ENCODE measurements at places on chromosomes 2 and 18.
A peak's percentile ranks its signal among the peaks of the same experiment; 100 is the strongest.

DNA sequence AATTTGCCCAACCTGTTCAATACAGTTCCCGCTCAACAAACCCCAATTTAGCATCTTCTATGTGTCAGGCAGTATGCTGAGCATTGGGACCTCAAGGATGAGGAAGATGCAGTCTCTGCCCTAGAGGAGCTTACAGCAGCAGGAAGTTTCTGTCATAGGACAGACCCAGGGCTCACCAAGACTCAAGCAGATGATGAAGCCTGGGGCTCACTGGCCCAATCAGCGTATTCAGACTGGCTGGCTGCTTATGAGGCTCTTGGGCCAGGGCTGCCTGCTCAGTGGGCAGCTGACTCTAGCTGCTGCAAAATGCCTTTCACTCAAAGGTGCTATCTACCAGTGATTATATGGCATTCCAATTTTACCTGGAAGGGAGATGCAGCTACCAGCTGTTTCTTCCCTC lies 2.1 kb downstream of the FAM178B start:
- DNase-seq: no peak

DNA sequence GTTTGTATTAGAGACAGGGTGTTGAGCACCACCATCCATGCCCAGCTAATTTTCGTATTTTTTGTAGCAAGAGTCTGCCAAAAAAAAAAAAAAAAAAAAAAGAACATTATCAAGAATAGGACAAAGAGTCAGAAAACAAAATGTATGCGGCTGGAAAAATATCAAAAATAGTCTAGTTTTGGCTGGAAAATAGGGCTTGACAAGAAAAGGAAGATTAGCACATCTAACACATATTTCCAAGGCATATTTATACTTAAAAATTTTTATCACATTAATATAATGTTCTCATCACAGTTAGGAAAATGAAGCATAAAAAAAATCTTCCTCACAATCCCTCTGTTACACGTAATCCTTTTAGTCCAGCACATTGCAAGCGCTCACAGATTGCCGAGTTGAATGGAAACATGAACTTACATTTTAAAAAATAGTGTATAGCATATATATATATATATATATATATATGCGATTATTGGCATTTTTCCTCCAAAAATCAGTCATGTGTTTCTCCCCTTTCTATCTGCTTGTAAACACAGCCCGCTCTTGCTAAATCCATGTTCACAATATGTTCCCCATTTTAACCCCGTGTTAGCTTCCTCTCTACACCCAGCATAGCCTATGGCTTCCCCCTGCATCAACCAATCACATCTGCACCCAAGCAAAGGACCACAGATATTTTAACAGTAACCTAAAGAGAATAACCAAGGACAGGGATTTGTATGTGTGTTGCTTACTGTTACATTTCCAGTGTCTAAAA lies 183.0 kb downstream of the AFF3 start:
- DNase-seq: no peak

- no peak for DNase-seq
These were observed 254.5 kb downstream of the DSEL start for GRCh38 chr18:67261931-67262552.

DNA sequence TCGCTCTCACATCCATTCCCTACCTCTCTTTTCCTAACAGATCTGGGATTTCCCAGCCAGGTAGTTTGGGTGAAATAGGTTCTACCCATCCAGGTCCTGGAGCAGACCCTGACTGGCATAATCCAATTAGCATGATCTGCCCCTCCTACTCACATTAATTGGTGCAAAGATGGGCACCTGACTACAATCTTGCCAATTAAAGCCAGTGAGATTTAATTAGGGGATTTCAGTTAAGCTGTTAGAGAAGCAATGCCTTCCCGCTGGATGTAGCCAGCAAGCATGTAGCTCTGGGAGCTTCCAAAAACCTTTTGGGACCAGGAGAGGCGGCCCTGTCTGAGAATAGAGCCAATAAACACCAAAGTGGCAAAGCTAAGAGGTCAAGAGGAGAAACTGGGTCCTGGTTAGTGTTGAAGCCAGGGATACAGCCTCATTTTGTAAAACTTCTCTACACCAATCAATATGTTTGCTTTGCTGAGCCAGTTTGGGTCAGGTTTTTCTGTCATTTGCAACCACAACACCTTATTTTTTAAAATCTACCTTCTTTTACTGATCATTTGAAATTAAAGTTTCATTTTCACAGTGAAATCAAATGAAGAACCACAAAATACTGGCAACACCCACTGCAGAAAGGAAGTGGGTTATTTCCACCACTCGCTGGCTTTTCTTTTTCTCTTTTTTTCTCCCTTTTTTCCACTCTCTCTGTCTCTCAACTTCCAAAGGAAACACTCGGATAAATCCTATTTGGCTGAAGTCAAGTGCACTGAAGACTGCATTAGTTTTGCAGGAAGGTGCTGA lies 3.2 kb upstream of the TTC39C start:
- DNase-seq: no peak

DNA sequence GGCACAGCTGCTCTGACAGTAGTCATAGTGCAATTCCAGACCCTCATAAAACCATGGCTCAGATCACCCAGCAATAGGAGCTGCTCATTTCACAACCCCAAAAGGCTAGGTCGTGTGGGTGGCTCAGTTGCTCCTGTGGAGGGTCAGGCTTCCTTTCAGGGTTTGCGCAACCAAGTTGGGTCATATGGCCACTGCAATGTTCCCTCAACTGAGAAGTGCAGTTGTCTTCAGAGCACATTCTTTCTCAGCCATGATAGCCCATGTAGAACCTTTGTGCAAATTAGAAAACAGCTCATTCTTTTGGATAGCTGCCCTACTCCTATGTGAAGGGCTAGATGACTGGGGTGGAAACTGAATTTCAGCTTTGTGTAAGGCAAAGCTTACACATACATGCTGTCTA lies 3.2 kb downstream of the SERPINB13 start:
- DNase-seq: no peak

GRCh38 chr2:219243291-219243761 lies 1.9 kb downstream of the GLB1L start:
- DNase-seq: no peak

DNA sequence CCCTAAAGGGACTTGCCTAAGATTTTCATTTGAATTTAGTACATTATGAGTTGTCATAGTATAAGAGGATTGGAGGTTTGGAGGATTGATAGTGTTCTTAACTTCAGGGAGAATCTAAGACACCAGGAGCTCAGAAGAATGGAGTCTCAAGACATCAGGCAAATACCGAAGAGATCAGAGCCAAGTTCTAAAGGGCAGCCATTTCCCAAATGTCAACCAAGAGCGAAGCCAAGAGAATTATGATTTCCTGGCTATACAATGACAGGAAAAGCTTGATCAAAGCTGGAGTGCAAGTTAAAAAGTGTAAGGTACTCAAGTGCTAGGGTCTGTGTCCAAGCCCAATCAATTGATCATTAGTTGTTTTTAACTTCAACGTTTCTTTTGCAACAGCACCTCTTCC lies 283.0 kb upstream of the FN1 start:
- DNase-seq: no peak

- DNase-seq: no peak
These were observed 35.5 kb upstream of the YWHAQ start for GRCh38 chr2:9666306-9666705.

DNA sequence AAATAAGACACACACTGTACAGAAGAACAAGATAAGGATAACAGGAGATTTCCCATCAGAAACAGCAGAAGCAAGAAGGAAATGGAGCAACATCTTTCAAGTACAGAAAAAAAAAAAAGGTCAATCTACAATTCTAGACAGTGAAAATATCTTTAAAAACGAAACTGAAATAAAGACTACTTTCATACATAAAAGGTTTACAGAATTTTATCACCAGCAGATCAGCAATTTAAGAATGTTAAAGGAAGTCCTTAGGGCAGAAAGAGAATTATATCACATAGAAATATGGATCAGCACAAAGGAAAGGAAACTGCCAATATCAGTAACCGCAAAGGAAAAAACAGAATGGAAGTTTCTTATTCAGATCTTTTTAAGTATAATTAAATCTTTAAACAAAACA lies 931.0 kb downstream of the EPHA4 start:
- DNase-seq: no peak

DNA sequence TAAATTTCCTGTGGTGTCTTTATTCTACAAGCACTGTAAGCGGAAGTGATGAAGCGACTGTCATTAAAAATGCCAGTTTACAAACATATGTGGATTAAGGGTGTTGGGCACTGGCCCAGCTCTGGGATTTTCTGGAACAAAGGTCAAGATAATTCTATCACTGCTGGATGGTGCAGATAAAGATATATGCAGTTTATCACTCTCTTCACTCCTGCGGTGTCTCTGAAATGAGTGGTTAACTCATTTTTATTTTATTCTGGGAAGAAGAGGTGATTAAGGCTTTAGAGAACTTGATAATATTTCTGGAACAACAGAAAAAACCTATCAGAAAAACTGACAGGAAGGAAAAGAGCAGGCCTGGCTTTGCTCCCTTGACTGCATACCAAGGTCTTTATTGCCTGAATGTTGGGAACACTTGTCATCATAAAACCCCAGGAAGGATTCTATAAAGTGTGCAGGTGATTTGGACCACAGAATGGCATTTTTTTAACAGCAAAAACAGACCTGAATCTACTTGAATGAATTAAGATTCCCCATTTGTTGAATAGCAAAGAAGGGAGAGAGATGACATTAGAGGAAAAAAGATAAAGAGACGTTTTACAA lies 32.4 kb downstream of the ABCB11 start:
- DNase-seq: no peak

DNA sequence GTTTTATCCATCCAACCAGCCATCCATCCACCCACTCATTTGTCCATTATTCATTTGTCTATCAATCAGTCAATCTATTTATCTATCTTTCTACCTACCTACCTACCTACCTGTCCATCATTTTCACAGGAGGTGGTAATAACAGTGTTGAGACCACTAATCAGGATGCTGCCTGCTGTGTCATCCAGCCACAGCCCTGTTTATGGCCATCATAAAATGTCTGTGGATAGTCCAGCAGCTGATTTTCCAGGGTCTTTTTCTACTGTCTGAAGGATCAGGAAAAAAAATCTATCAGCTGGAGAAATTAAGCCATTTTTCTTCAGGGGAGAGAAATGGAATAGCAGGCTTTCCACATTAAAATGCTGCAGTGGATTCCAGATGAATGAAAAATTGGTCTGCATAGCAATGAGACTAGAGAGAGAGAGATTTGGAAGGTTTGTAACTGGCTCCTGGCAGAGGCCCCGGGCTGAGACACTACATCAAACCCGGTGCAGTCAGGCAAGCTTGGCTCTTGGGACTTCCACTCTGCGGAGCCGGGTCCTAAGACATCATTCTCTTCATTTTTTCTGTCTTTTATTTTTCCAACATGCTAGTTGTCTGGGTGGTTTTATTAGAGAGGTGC lies 33.0 kb upstream of the BOD1L2 start:
- no peak for DNase-seq

DNA sequence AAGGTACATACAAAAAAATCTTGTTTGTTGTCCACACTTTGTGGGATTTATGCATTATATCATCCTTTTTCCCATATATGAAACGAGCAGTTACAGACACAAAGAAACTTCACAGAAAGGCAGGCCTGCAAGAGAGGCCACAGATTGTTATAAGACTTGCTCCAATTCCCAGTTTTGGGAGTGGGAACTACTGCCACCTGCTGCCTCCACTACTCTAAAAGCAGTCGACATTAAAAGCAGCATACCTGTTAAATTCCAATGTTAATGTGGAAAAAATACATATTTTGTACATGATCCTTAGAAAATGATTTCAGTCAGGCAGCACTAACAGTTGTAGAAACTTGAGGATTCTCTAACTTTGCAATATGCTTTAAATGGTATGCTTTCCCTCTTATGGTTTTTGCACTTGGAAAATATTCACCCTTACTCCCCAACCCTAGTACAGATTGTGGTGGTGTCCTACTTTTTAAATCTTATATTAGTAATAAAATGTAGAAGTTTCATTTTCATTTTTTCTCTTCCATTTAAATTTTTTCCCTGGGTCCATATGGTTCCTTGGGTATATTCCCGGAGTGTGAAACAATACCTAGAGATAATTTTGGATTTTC lies 37.9 kb downstream of the SLC38A11 start:
- DNase-seq: peak; percentile 56

DNA sequence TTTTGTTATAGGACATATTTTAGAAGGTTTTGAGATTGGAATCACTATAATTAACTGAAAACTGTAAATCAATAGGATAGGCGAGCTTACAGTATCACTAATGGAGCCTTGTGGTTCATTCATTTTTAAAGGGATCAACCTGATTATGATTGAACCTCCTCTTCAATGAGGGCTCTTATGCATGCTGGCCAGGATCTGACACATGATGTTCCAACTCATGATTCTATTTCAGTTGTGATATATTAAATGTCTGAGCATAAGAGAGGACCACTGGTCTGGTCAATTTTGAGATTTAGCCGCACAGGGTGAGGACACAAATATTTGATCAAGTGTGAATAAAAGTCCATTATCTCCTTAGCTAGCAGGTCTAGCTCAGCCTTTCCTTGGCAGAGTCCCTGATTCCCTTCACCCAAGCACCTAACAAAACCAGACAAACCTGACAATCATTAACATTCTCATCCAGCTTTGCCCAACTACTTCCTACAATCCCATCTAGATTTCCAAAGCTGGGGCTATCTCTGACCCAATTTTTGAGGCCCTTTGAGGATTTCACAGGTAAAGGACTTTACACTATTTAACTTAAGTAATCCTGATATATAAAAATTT lies 6.9 kb upstream of the MAP4K4 start:
- DNase-seq: no peak

- no peak for DNase-seq
These were observed 110.5 kb upstream of the KLF7 start for GRCh38 chr2:207276248-207276647.

GRCh38 chr2:69994166-69994565 lies 32.7 kb upstream of the ASPRV1 start:
- DNase-seq: no peak

- DNase-seq: no peak
These were observed 148.8 kb upstream of the STON1 start for GRCh38 chr2:48380989-48381625.

DNA sequence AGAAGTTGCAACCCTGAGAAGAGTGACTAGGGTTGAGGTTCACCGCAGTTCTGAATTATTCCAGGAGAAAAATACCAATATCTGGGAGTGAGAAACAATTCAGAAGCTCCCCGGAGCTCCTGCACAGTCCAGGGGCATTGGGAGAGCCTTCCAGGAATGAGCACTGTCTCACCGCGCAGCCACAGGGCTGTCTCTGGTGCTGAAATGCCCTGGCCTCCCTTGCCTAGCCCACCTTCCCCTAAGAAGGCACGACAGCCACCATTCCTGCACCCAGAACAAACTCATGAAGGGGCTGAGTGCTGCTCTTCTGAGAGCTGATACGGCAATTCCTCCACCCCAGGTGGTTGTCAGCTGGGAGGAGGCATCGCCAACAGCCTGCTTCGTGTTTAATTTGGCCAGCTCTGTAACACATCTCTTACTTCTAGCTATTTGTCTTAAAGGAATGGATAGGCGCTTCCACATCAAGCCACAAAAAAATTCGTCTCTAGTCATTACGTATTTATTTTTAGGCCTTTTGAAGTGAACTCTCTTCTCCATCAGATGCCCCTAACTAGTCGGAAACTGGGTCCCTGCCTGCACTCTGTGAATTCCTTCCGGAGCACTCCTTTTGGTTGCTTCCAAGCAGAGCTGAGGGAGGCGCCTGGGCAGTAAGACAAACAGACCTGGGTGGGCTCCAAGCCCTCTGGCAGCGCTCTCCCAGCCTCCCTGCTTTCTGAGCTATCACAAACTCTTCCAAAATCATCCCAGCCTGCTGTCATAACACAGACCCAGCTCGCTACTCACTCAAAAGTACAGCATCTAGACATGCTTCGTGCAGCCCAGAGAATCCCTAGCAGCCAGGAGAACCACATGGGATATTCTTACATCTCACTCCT lies 120.5 kb upstream of the CCDC68 start:
- DNase-seq: no peak

All from COR-L47 (cell line).